ENCODE measurements at places on chromosomes 7 and 10. TPM values are rescaled to one million over a fixed set of nuclear protein-coding genes. Genes with fewer than 3 reads are reported as not detected.

SMO gene
- 5.9 TPM for total RNA-seq

HGF gene
- not detected for total RNA-seq

SPAM1 gene
- not detected for total RNA-seq

APBB1IP gene
- not detected for total RNA-seq

TMEM196 gene
- 3.6 TPM for total RNA-seq

GPR15LG gene
- total RNA-seq: not detected

ZNF365 gene
- 0.76 TPM for total RNA-seq

AQP1 gene
- total RNA-seq: not detected

OGDHL gene
- total RNA-seq: 2.5 TPM

FOXI2 gene
- 0.17 TPM for total RNA-seq

CRYGN gene
- not detected for total RNA-seq

GRCh38 chr7:45053401-45053800, 35.4 kb downstream of the NACAD start:
- DNase-seq: no peak

DNA sequence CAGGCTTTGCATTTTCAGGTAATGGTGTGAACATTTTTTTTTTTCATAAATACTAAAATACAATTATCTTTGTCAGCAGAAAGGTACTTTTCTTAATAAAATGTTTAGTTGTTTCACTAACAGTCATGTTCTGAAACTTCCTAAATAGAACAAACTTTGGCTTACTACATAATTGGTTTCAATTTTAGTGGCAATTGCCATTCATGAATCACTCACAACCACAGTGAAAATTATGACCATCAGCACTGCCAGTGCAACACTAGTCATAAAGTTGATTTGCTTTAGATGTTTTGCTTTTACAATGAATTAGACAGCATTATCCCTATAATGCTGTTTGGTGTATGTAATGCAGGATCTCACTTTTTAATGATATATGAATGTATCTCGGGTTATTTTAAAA, 297.6 kb upstream of the PLXDC2 start:
- DNase-seq: no peak

DNA sequence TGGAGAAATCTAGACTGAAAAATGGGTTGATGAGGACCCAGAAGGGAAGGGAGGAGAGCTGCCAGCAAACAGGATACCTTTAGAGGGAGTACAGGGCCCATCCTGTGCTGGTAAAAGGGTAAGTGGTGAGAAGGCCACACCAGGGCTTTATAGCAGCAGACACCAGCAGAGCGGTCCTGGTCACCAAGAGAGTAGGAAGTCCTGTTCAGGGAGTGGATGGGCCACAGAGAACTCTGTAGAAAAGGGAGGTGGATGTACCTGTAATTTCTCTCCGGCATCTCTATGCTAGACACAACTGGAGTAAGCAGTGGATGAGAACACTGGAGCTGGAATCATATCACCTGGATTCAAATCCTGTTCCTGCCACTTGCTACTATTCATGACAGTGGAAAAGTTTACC, 867.2 kb downstream of the CCSER2 start:
- DNase-seq: no peak

DNA sequence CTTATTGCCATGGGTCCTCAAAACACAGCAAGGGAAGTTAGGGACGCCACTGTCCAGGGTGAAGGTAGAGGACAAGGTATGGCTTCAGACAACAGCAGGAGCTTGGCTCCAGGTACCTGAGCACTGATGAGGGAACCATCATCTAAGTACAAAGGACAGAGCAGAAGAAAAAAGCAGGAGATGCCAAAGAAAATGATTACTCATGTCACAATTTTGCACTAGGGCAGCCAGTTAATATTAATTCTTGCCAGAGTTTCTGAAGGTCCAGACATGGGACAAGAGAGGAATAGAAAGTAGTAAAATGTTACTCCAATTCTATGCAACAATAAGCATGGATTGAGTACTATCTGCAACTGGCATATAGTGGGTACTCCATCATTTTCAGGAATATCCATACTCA, 14.1 kb downstream of the PTN start:
- DNase-seq: no peak

DNA sequence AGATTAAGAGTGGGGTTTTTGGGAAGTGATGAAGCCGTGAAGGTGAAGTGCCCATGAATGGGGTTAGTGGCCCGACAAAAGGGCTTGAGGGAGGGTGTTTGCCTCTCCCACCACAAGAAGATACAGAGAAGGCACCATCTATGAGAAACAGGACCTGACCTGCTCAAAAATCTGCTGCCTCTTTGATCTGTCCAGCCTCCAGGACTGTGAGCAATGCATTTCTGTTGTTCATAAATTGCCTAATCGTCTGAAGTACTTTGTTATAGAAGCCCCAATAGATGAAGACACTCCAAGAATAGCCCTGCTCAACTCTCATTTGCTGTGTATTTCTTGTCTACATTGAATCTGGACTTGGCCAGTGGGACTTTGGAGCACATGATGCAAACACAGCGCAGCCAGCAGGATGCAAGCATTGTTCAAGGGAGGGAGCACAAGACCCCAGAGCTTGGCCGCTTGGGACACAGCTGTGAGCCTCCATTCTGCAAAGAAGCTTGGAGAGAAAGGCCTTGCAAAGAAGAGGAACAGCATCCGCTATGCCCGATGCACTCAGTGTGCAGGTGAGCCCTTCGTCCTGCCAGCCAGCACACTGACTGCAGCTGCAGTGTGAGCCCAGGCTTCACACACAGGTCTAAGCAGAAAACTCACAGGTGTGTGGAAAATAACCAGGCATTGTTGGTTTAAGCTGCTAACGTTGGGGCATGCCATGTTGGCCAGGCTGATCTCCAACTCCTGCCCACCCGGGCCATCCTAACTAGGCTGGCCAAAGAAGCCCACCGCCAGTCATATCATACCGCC, 73.2 kb upstream of the KLF6 start:
- no peak for DNase-seq

DNA sequence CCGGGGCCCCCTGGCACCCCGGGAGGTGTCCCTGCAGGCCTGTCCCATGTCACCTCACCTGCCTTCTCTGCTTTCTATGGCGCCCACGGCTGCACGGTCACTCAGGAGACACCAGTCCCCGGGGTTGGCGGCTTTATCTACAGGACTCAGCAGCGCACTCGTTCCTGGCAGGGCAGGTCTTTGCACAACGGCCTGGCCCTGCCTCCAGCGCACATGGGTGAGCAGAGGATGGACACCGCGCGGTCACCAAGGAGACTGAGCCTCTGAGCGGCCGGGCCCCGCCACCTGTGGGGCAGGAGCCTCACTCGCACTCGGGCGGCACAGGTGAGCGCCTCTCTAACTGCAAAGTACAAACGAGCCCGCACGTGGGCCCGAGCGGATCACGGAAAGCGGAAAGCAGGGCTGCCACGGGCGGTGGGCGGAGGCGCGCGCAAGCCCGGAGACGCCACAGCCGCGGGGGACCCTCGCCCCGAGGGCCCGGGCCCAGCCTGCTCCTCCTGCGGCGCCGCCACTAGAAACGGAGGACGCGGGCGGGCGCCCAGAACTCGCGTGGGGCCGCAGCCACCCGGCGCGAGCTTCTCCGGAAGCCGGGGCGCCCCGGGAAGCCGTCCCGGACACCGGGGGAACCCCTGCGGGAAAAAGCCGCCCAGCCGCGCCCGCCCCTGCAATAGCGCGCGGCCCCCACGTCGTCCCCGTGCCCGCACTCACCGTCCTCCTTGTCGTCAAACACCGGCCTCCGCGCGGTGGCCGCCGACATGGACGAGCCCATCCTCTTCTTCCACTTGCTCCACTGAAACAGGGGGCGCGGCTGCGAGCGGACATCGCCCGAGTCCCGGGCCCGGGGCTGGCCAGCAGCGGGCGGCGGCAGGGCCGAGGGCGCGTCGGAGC, 642 bp downstream of the STK32C start:
- DNase-seq: peak; percentile 66

GRCh38 chr7:69617364-69617763, 19.1 kb downstream of the AUTS2 start:
- DNase-seq: no peak

- DNase-seq: no peak
Measured at GRCh38 chr7:54788664-54789063, 29.7 kb upstream of the SEC61G start.

DNA sequence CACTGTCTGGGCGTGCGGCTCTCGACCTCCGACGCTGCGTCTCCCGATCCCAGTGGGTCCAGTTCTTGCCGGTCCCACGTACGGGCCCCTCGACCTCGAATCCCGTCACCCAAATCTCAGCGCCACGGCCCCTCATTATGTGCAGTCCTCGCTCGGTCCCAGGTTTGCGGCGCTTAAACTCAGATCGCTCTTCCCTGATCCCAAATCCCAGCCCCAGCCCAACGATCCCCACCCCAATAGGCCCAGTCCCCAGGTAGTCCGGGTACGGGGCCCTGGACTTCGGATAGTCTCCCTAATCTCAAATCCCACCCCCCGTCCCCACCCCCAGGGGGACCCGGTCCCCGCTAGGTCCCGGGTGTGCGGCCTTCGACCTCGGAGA, 666 bp downstream of the HNRNPF start:
- peak; percentile 21 for DNase-seq

GRCh38 chr7:38975944-38976392, 1.7 kb upstream of the POU6F2 start:
- peak; percentile 52 for DNase-seq

DNA sequence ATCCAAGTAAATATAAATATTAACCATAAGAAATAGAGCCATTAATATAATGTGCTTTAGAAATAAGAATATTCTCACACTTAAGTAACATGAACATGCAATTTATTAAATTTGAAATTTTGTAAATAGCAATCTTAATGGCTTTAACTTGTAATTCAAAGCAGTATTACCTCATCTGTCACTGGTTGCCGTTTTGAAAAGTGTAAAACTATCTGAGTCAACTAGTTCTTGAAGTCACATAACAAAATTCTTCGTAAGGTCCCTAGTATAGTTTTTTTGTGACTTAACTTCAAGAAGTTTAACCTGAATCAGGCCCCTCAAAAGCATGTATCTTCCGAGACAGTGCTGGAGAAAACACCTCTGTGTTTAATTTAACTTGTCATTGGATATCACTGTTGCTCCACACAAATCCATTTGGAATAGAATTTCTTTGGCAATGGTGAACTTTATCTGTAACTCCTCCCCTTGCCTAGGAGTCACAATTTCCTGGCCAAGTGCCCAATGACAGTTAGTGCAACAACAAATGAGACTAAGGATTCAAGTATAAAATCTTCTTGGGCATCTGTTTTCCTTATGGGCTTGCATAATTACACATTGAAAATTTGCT, 47.1 kb downstream of the NT5C2 start:
- no peak for DNase-seq

DNA sequence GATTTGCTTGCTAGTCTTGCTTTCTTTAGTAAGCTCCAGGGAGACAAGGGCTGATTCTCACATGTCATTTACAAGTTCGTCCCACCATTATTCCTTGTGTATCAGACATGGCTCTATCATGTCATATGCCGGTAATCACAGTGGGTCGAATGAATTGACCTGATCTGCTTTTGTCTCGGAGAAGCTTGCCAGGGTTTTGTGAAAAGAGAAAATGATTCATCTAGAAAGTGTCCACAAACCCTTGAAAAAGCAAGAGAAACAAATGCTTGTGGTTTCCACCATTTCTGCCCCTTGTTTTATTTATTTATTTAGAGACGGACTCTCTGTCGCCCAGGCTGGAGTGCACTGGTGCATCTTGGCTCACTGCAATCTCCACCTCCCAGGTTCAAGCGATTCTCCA, 278.5 kb downstream of the TCF7L2 start:
- DNase-seq: no peak

DNA sequence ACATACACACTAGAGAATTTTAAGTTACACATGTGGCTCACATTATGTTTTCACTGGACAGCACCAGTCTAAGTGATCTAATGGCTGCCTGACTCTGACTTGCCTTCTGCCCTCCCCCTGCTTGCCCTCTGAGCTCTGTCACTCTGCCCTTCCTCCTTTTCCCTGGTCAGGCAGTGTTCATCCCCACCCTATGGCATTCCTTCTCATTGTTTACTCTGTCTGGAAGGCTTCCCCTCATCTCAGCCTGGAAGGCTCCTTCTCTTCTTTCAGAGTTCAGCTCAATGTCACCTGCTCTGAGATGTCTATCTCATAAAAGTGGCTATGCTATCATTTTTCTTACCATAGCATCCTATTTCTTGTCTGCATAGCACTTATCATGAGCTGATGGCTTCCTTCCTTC, 305.7 kb downstream of the BMPER start:
- DNase-seq: no peak

- no peak for DNase-seq
Measured at GRCh38 chr7:4010923-4011656, 671.0 kb upstream of the FOXK1 start.

DNA sequence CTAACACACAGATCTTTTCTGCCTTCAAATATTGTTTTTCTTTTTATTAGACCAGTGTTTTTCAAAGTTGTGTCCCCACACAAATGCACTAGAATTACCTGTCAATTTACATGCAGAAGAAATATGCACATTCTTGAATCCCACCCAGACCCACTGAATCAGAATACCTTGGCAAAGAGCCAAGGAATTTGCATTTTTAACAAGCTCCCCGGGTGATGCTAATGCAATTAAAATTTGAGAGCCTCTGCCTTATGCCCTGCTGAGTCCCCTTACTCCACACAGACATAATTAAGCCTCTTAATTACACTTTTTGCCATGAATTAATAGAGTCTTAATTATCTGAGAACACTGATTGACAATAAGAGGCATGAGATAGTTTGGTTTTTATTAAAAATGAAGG, 201.2 kb upstream of the GRB10 start:
- DNase-seq: no peak

GRCh38 chr7:48681006-48681405, 243.3 kb upstream of the CDC14C start:
- DNase-seq: no peak

- DNase-seq: peak; percentile 69
Measured at GRCh38 chr10:115093286-115093775, at the start of gene ATRNL1. Gene ATRNL1, plus strand, starts transcription at chr10:115093365. Its CDS starts 386 bp downstream, at chr10:115093751.

GRCh38 chr7:108201766-108202165, 71.6 kb upstream of the LAMB4 start:
- no peak for DNase-seq

DNA sequence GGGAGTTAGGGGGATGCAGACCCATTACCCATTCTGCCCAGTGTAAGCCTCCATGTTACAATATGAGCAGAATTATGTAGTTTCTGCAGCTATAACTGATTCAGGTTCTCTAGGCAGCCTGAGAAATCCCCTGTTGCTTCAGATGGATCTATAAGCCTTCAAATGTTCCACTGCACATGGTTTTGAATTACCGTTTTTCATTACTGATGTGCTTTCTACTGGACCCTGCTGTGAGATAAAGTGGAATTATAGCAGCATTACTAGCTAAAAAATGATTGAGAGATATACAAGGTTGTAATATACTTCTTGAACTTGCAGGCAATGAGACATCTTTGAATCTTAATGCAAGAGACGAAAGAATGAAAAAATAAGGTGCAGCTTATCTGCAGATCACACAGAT, 38.4 kb upstream of the ANAPC16 start:
- no peak for DNase-seq

GRCh38 chr10:3782146-3782450, 2.9 kb downstream of the KLF6 start:
- no peak for DNase-seq

Data from glutamatergic neuron (in vitro differentiated cells).